ENCODE measurements at places on chromosomes 13 and 19.

GRCh38 chr13:40961214-40961613, 57.9 kb downstream of the ELF1 start:
- DNase-seq = no peak

- DNase-seq = no peak
These were observed 12.8 kb upstream of the TOMM40 start for GRCh38 chr19:44878120-44878865.

DNA sequence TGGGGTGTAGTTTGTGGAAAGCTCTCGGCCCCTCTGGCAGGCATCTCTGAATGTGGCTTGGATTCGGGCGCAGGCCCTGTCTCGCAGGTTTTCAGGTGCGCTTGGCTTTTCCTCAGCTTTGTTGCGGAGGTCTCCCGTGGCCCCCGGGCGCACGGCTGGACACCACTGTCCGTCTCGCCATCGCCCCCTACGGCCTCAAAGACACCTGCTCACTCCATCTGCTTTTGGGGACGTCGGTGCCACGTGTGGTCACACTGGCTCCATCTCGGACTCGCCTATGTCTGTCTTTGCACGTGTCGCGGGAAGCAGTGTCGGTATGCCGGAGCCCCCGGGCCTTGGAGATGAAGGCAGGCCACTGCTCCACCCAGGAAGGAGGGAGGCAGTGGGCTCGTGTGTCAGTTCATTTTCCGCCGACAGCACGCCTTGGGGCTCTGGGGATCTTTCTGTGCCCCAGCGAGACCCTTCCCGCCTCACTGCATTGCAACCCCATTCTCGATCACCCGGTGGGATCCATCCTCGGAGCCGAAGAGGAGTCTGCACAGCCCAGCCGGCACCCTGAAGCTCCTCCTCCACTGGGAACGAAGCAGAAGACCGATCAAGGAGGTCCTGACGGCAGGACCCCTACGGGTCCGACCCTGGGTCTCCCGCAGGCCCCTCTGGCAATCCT, 42.1 kb downstream of the ZNF146 start:
- DNase-seq = no peak

- no peak for DNase-seq
These were observed 39.1 kb downstream of the FAM216B start for GRCh38 chr13:42820451-42820850.

DNA sequence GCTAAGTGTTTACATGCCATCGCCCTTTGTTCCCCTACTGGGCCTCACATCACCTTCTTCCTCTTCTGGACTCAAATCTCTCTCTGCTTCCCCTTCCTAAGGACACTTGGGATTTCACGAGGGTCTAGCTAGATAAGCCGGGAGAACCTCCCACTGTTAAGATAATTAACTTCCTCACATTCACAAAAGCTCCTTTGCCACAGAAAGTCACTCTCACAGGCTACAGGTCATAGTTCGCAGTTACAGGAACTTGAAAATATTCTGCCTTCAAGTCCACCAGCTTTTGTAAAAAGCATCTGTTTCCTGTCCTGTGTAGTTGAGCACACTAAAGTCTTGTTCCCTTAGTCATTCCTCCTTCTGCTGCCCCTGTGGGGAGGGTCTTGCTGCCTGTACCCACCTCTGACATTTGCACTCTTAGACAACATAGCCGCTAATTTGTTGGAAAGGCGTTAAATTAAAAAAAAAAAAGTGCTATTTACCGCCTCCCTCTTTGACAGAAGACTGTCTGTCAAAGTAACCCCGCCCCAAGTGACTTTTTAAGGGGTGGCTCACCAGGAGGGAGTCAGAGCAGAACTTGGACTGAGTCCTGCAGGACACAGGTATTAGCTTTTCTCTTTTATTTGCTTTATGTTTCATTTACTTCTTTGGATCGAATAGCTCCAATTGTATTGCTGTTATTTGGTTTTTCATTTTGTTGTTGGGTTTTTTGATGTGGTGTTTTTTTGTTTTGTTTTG, 26.8 kb upstream of the CEACAM21 start:
- peak; percentile 75 for DNase-seq

DNA sequence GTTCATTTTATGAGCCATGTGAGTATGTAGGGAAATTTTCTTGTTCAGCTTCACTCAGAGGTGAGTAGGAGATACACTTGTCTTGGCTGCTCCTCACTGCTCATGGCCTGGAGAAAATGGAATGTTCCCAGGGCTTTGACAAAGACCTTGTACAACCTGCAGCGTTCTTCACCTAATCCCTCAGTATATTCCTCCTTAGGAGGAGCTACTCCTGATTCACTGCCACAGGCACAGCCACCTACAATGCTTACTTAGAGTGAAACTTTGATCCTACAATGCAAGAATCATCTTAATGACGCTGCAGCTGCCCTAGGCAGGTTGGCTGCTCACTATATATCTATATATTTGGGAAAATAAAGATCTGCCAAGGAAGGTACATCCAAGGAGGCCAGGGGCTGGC, 364.2 kb downstream of the KLF5 start:
- DNase-seq = no peak

GRCh38 chr13:103243495-103243894, 177.3 kb upstream of the SLC10A2 start:
- no peak for DNase-seq

- DNase-seq = no peak
These were observed 9.9 kb upstream of the ADGRE5 start for GRCh38 chr19:14371301-14371821.

DNA sequence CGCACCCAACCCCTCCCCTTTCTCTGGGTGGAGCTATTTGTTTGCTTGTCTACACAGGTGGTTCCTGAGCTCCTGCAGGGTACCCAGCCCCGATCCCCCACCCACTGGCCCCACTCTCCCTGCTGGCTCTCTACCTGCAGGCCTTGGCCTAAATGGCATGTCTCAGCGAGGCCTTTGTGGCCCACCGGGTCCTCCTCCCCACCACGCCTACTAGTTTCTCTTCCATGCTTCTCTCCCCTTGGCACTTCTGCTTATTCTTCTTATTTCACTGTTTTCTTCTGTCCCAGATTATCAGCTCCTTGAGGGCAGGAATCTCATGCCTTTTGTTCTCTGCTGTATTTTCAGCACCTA, 57.4 kb upstream of the ZNF536 start:
- no peak for DNase-seq

DNA sequence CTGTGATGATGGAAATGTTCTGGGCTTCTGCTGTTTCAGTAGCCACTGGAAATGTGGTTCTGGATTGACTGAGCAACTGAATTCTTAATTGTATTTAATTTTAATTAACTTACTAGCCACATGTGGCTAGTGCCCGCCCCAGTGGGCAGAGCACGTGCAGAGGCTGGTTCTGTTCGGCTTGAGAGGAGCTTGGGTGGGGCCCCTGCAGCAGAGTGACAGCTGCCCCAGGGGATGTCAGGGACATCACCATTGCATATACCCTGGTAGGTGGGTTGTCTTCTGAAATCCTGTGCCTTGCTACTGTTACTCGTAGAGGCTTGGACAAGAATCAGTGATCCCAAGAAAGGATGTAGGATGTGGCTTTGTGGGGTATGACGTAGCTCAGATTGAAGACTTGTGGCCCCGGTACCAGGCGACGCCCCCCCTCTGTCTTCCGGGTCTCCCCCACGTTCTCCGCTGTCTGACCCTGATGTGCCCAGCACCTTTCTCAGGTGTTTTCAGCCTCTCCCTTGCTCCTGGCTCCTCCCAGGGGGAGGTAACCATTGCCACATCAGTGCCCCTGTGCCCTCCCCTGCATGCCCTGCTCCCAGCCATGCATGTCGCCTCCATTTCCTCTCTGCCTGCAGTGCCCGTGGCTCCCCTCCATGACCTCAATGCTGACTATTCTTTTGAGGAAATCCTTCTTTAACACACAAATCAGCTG, 102.6 kb upstream of the RNF113B start:
- peak; percentile 32 for DNase-seq

- DNase-seq = no peak
These were observed 25.1 kb downstream of the TMPRSS9 start for GRCh38 chr19:2385053-2385721.

GRCh38 chr19:46932346-46932745, 71.5 kb downstream of the ARHGAP35 start:
- DNase-seq = no peak

DNA sequence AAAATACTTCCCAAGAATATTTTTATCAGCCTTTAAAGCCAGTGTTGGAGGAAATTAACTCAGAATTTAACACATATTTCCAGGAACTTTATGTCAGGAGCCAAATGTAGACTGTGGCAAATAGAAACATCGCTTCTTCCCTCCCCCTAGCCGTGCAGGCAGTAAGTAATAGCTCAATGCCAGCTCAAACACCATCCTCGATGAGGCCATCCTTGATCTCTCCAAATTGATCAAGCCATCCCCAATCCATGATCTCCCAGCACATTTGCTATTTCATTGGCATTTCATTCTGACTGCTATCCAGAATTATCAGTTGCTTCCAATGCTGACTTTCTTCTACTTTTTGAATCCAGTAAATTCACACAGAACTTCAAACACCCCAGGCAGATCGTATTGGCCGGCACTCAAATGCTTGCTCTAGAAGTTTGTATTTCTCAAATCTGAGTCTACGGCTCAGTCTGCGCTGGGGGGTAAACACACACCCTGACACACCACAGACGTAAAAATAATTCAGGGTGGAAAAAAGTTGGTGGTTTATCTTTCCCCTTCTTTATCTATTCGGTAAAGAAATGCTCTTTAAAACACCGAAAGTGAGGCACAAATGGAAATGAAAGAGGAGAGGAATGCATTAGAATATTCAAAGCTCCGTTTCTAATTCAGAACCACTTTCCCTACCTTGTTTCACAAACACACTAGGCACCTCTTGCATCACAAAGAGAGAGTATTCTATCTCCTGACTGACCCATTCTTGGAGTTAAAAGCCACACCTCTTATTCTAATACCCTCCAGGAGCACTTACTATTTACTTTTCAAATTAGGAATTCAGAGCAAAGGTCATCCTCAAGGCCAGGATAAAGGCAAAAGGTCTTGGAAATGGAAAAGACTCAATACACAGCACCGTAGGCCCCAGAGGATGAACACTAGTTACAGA, 991 bp downstream of the OBI1 start:
- DNase-seq = no peak

DNA sequence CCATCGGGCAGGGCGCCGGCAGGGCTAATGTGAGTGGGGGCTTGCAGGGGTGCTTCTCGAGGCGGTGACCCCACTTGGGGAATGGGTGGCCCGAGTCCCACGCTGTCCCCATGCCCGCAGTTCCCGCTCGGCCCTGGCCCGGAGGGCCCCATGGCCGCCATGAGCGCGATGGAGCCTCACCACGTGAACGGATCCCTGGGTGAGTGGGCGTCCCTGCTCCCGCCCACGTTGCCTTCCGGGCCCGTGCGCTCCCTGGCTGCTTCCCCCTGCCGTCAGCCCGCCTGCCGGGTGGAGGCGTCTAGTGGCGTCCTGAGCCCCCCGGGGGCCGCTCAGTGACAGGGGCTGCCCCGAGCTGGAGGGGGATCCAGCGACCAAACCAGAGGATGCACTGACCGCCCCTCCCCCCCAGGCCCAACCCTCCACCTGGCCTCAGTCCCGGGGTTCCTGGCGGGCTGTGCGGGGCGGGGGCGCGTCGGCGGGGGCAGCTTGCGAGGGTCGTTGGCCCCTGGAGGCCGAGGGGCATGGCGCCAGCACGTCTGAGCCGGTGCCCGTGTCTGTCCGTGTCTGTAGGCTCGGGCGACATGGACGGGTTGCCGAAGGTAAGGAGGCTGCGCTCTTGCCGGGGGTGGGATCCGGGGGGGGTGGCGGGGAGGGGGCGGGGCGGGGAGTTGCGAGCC, 4.8 kb downstream of the ISYNA1 start:
- no peak for DNase-seq

- no peak for DNase-seq
These were observed 44.6 kb downstream of the SMAD9 start for GRCh38 chr13:36875431-36875830.
